Activated CD4-positive, alpha-beta T cell treated with anti-CD3 and anti-CD28 coated beads for 4 hours (primary cell): ENCODE measurements at places on chromosomes 6 and 20.
A peak's percentile ranks its signal among the peaks of the same experiment; 100 is the strongest.

- no peak for DNase-seq
These were observed 66.4 kb upstream of the NEDD9 start for GRCh38 chr6:11298651-11299420.

DNA sequence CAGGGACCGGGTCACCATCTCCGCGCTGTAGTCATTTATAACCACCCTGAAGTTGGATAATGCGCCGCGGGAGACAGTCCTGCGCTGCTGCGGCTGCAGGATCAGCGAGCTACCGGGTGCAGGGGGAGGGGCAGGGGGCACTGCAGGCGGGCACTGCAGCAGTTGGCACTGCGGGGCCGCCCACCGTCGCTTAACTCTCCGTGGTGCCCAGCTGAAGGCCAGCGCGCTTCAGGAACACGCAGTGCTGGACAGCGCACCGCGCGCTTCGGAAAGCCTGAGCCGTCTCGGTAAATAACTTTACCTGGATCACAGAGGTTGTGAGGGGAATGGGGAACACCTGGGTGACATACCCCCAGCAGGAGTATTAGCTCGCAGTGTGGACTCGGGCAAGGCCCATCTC is 12.4 kb upstream of the LRFN2 start:
- DNase-seq = no peak

DNA sequence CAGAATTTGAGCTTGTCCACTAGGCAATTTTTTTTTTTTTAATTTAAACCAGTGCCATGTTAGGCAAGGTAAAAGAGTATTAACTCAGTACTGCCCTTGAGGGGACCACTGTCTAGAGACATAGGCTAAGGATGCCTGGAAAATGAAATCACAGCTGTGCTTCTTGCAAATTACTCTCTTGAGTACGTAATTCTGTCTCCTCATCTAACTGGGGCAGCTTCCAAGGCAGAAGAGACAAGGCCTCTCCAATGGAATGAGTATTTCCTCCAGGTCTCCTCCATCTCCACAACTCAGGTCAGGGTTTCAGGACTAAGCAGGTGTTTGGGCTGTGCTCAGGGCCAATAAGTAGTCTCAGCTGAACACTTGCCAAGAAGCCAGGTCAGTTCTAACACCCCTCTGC is 33.8 kb upstream of the MRPS10 start:
- DNase-seq = no peak

DNA sequence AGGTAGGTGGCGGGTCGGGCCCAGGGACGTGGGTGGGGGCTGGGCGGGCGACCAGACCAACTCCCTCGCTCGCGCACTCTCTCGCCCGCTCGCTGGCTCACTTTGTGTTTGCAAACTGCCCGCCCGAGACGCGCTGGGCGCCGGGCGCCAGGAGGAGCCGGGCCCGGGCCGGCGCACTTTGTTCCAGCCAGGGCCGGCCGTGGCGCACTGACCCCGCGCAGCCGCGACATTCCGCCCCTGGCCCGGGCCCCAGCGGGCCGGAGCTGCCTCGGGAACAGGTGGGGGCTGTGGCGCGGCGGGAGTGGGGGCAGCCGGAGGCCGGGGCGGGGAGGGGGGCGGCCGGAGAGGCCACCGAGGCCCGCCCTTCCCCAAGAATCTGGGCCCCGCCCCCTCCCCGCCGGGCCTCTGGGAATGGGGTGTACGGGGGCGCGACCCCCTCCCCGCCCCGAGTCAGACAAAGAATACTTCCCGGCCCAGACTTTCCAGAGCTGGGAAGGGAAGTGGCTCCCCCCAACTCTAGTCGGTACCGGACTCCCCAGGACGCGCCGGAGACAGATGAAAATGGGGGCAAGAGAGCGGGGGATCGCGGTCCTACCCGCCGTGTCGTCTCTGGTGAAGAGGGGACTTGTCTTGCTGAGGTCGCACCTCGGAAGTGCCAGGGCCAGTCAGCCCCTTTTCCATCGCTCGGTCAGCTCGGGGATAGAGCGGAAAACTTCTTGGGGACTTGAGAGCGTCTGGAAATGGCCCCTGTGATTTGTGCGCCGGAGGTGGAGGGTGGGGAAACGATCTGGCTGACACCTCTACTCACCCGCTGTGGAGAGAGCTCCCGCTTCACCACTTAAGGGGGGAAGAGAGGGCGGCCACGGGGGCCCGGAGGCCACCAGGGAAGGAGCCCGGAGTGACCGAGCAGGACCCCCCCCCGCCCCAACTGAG is 951 bp downstream of the FOXP4 start:
- peak; percentile 36 for DNase-seq

GRCh38 chr6:104613416-104614001 is 246.2 kb downstream of the HACE1 start:
- DNase-seq = no peak

- no peak for DNase-seq
These were observed 192.1 kb upstream of the CCN2 start for GRCh38 chr6:132143258-132143657.

DNA sequence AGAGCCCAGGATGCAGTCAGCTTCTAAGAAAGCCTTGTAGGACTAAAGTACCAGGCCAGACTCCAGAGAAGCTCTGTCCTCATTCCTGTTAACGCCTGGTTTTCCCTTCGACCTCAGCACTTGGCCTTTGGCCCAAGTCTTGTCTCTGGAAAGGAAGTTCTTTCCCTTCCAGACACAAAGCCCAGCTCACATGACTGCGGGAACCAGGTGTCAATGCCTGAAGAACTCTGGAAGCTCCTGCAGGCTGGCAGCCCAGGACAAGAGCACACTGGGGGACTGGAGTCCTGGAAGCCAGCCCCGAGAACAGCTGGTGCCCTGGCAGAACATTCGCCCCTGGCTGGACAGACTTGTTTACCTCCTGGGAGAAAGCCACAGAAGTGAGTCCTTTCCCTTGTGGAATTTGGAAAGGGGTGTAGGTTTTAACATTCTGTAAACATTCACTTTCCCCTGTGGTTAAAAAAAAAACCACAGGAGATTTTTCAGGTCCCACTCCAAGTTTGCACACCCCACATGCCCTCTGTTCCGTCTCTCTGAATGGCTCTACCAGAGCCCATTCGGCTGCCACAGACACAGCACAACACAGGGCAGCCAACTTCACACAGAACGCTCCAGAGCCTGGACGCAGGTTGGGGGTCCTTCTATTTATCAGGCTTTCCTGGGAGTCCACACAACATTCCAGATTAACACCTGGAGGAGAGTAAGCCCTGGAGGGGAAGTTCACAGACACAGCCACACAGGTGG is 18.1 kb downstream of the ACSS1 start:
- DNase-seq = no peak

DNA sequence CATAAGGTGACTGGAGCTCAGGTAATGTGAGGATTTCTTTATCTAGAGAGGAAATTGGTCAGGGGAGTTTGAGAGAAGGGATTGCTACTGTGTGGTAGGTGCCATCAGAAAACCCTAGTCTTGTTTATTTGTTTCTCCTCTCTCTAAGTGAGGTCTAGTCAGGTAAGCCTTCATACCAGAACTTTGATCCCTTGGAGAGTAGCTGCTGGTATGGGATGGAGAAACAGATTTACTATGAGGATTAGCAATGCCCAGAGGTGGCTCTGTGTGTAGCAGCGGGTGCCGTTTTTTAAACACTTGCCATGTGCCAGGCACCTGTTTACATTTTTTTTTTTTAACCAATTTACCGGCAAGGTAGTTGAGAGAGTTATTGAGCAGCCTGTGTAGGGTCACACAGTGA is 19.5 kb downstream of the CMTR1 start:
- DNase-seq = no peak

DNA sequence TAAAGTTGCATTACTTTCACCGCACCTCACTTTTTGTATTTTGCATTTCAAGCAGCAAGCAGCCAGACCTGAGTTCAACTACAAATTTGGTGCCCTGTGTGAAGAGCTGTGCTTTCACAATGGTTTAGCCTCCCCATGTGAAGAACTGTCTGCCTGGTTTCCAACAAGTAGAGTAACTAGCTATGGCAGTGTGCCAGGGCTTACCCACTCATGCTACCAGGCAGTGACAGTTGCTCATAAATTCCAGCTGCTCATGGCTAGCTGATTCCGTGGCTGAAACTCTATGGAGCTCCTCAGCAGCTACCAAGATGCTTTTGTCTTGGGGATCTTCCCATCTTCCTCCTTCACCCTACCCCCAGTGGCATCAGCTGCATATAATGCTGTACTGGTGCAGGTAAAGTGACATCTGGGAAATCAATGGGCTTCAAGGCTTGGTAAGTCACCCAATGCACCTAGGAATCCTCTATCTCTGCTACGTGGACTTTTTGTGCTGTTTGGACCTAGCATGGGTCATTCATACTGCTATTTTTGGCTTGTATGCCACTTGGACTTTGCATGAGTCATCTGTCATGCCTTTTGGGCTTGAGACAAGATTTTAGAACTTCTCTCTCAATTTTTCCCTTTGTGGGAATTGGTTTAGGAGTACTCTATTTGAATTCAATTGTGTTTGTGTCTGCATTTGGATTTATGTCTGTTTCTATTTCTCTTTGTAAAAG is 176.5 kb upstream of the GJE1 start:
- DNase-seq = no peak

DNA sequence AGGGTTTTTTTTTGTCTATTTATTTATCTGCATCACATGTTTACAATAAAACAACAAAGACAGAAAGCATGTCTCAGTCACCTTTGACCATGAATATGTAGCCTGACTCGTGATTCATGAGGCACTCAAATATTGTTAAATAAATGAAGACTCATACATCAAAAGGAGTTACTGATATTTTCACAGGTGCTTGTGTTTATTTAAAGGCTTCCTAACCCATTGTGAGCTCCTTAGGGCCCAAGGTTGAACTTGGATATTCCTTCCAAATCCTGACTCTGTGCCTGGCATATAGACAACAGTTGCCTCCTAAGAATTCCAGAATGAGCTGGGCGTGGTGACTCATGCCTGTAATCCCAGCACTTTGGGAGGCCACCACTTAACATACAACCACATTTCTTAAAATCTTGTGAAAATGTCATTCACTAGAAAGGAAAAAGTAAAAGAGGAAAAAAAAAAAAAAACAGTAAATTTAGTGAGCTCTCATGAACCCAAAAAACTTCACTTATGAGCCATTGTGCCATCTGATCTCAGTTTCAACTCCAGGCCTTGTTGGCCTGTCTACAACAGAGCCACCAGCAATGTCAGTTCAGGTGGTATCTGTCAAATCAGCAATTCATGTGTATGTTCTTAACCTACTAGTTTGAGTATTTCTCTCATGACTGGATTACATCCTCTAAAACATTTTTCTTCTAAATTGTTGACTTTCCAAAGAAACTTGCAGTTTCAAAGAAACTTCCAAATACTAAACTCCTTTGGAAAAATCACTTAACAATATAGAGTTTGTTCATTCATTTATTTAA is 162.7 kb upstream of the MARCKS start:
- no peak for DNase-seq

GRCh38 chr6:81487489-81487888 is 265.0 kb downstream of the TENT5A start:
- DNase-seq = no peak

DNA sequence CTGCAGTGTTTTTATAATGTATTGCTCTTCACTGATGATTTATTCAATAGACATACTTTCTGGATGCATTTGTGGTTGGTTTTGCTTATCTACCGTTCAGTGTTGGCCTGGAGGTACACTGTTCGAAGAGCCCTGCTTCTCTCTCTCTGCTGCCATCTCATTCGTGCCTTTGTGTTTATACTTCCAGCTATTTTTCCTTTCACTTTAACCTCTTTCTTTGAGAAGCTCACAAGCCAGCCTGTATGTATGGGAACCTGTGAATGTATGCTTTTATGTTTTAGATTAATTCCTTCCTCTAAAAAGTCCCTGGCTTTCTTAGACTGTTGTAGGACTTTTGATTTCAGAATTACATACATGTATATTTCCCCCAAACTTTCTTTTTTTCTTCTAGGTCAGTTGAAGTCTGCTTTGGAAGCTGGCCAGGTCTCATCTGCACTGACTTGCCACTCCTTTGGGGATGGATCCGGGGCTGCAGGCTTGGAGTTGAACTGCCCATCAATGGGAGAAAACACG is 83.0 kb downstream of the SCAND1 start:
- no peak for DNase-seq
